ENCODE measurements at places on chromosomes 2 and 18. TPM values are rescaled to one million over a fixed set of nuclear protein-coding genes. Genes with fewer than 3 reads are reported as not detected.

GRCh38 chr2:224563537-224563936, 21.6 kb downstream of the CUL3 start:
- no peak overlapping the region for H3K4me3 ChIP-seq
- no peak overlapping the region for H3K27ac ChIP-seq
- no peaks in the 10 kb centered on the region for H3K36me3 ChIP-seq
- H3K27me3 ChIP-seq, result no peaks in the 10 kb centered on the region
- DNase-seq, result no peak

DNA sequence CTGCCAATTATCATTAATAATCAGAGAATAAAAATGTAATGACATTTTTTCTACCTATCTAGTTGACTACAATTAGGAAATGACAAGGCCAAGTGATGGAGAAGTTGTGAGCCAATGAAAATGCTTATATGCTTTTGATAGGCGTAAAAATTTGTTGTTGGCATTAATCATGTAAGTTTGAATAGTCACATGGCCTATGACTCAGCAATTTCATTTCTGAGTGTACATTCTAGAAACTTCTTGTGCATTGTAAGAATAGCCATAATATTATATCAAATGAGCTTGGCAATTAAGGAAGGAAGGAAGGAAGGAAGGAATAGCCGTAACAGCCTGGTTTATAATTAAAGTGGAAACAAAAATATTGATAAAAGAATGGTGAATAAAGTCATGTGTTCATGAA, 179.9 kb downstream of the PTH2R start:
- DNase-seq, result no peak
- no peak overlapping the region for H3K27ac ChIP-seq
- no peaks in the 10 kb centered on the region for H3K36me3 ChIP-seq
- no peaks in the 10 kb centered on the region for H3K27me3 ChIP-seq

- H3K36me3 ChIP-seq, result no peaks in the 10 kb centered on the region
- H3K27me3 ChIP-seq, result no peaks in the 10 kb centered on the region
- no peak overlapping the region for H3K27ac ChIP-seq
- no peak for DNase-seq
- H3K4me3 ChIP-seq, result no peak overlapping the region
- no peaks in the 10 kb centered on the region for H3K4me1 ChIP-seq
Measured at GRCh38 chr2:170851635-170852034, 34.9 kb downstream of the GAD1 start.

DNA sequence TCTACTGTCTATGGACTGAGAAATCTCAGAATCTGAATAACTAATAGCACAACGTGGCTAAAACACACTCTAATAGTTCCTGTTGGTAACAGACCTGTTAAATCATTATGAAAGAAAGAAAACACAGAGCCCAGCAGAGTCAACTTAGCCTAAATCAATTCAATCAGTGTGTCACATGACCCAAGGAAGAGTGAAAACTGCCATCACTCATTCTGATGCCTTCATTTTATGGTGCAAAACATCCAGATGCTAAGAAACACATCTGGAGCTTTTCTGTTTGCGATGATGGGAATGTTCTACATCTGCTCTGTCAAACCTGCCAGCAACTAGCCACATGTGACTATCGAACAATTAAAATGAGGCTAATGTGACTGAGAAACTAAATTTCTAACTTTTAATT, 295.7 kb upstream of the TRIB2 start:
- H3K4me3 ChIP-seq, result no peak overlapping the region
- H3K36me3 ChIP-seq, result no peaks in the 10 kb centered on the region
- no peaks in the 10 kb centered on the region for H3K27me3 ChIP-seq
- H3K27ac ChIP-seq, result no peak overlapping the region
- DNase-seq, result no peak

DNA sequence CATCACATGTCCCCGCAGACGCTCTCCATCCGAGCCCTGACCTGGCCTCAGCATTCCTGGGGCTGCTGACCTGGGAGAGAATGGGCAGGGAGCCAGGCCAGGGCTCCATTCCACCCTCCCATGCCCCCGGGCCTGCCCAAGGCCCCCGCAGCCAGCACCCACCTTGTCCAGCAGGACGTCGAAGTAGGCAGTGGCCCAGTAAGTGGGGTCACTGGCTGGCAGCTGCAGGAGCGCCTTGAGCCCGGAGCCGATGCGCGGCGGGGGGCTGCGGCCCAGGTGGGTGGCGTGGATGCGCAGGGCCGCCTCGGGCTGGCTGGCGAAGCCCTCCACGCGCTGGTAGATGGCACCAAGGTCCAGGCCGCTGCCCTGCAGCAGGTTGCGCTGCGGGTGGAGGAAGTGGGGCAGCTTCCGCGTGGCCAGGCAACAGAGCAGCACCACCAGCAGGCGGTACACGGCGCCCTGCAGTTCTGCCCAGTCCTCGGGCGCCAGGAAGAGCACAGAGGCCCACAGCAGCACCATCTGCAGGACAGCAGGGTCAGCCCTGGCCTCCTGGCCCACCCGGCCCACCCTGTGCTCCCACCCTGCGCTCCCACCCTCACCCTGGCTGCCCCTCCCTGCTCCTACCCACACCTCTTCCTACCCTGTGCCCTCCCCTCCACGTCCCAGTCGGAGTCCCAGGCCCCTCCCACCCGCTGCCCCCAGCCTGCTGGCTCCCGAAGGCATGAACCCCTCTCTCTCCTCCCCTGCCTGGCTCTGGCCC, 7.6 kb downstream of the MAB21L4 start:
- no peaks in the 10 kb centered on the region for H3K36me3 ChIP-seq
- DNase-seq, result no peak
- no peak overlapping the region for H3K27ac ChIP-seq
- no peaks in the 10 kb centered on the region for H3K27me3 ChIP-seq
- no peak overlapping the region for H3K4me3 ChIP-seq

DNA sequence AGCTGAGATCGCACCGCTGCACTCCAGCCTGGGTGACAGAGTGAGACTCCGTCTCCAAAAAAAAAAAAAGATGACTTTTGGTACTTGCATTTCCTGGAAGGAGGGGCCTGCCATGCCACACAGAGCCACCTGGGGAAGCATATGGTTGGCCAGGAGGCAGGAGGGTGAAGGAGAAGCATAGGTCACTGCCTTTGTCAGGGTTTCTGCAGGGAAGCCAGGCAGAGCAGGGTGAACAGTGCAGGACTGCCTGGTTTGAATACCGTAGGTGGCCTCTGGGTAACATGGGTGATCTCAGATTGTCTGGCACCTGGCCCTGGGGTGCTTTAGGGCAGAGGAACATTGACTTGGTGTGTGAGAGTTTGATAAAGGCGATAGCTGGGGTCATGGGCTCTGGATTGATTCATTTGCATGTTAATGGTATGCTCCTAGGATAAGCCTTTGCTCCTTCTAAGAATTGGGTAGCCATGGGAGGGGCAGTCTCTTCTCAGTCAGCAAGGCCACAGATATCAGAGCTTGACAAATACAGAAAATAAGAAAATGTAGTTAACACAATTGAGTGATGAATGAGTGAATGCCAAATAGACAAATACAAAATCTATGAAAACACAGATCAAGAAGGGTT, 124.0 kb upstream of the SEC11C start:
- no peak for DNase-seq
- no peak overlapping the region for H3K4me3 ChIP-seq
- peaks cover 3% of the 10 kb centered on the region for H3K4me1 ChIP-seq
- H3K36me3 ChIP-seq, result no peaks in the 10 kb centered on the region
- H3K27me3 ChIP-seq, result no peaks in the 10 kb centered on the region

DNA sequence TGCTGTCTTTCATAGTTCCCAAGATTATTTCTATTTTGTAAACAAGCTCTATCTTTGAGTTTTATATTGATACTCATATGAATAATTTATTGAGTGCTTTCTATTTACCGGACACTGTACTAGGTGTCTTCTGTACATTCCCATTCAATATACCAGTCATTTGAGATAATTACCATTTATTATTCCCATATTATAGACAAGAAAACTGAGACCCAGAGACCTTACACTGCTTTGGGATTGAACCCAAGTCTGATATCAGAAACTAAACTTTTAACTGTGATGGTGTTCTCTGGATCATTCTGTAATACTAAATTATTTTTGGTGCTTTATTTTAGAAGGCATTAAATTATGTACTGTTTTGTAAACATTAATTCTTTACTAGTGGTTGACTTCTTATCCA, 17.3 kb downstream of the SPOPL start:
- no peaks in the 10 kb centered on the region for H3K27me3 ChIP-seq
- no peaks in the 10 kb centered on the region for H3K36me3 ChIP-seq
- no peaks in the 10 kb centered on the region for H3K4me1 ChIP-seq
- H3K4me3 ChIP-seq, result no peak overlapping the region

GRCh38 chr18:65990944-65991708, 240.3 kb downstream of the CDH7 start:
- no peaks in the 10 kb centered on the region for H3K36me3 ChIP-seq
- H3K4me1 ChIP-seq, result no peaks in the 10 kb centered on the region
- no peak overlapping the region for H3K4me3 ChIP-seq
- H3K27ac ChIP-seq, result no peak overlapping the region
- H3K27me3 ChIP-seq, result no peaks in the 10 kb centered on the region
- DNase-seq, result no peak

DNA sequence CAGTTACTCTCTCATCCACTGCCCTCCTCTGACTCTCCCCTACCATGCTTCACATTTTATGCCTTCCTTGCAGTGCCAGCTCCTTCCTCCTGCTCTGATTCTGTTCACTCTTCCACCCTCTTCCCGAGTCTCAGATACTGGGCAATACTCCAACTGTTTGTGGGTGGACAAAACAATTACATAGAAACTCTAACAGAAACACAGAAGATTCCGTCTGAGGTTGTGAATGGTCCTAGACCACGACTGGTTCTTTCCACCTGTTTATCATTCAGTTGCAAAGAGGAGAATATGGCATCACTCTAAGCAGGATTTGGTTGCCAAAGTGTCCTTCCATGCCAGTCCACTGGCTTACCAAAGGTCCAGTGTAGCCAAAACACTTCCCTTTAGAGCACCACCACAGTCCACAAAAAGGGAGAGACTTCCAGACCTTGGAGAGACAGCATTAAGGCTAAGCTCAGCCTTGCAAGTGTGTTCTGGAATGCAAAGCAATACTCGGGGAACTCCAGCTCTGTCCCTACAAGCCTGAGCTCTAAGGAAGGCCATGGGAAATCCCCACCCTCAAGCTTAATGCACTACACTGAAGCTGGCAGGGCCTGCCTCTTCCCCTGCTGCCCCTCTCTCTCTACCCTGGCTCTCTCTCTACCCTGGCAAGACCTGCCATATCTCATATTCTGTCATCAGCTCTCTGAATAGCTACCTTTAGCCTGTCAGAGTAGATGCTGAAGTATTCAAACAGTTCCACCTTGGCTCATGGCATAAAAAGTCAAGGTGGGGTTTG, 33.6 kb upstream of the RND3 start:
- H3K4me1 ChIP-seq, result no peaks in the 10 kb centered on the region
- H3K36me3 ChIP-seq, result no peaks in the 10 kb centered on the region

GRCh38 chr2:25388491-25388890, 46.8 kb upstream of the DNMT3A start:
- H3K27ac ChIP-seq, result no peak overlapping the region
- peaks cover 3% of the 10 kb centered on the region for H3K4me1 ChIP-seq
- no peak overlapping the region for H3K4me3 ChIP-seq
- no peaks in the 10 kb centered on the region for H3K27me3 ChIP-seq

- H3K4me3 ChIP-seq, result no peak overlapping the region
- H3K27me3 ChIP-seq, result no peaks in the 10 kb centered on the region
- no peaks in the 10 kb centered on the region for H3K4me1 ChIP-seq
- no peaks in the 10 kb centered on the region for H3K36me3 ChIP-seq
Measured at GRCh38 chr18:51498085-51498855, 300.8 kb upstream of the MEX3C start.

GRCh38 chr18:59690996-59691395, 6.2 kb downstream of the CCBE1 start:
- H3K27me3 ChIP-seq, result peaks cover 12% of the 10 kb centered on the region
- no peaks in the 10 kb centered on the region for H3K36me3 ChIP-seq
- no peak for DNase-seq
- no peak overlapping the region for H3K27ac ChIP-seq

DNA sequence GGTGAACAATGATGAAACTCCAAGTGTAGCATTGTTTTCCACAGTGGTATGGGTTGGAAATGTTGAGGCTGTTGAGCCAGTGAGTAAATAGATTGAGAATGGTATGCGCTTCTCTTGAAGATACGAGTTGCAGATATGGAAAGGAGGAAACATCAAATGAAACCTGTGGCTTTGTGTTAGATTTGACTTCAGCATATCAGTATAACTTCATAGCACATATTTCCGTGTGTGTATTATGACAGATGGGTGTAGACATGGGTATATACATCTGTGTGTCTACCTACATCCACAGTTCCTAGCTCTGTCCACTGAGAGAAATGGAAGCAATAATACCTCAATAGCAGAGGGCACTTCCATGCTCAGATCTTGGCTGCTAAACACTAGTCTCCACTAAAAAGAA, 8.0 kb downstream of the SNED1 start:
- H3K4me3 ChIP-seq, result no peak overlapping the region
- no peak overlapping the region for H3K27ac ChIP-seq

DNA sequence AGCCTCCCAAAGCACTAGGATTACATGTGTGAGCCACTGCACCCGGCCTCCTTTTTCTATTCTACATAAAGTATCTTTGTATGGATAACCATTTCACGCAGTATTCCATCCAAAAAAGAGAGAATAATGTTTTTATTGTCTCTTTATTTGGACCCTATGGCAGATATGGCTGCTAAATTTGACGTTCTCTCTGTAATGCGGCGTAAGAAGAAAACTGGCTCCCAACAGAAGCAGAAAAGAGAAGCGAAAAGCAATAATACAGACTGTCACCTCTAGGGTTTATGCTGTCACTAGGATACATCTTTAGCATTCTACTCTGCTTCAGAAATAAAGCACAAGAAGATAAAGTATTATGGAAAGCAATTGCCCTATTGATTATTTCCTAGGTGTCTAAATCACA, 55.9 kb downstream of the FN1 start:
- no peak overlapping the region for H3K27ac ChIP-seq
- H3K36me3 ChIP-seq, result peaks cover 3% of the 10 kb centered on the region
- no peak overlapping the region for H3K4me3 ChIP-seq
- H3K27me3 ChIP-seq, result no peaks in the 10 kb centered on the region

DNA sequence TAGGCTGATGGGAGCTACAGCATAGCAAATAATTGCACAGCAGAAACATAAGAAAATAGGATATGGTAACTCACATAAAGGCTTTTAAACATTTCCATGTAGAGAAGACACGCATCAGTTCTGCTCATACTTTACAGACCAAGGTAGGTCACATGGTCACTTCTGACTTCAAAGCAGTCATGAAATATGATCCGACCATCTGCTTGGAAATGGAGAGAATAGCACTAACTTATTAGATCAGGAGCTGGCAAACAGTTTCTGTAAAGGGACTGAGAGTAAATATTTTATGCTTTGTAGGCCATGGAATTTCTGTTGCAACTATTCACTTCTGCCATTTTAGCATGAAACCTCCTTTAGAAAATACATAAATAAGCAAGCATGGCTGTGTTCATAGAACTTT, 936.6 kb upstream of the FANCL start:
- H3K27me3 ChIP-seq, result no peaks in the 10 kb centered on the region
- no peaks in the 10 kb centered on the region for H3K36me3 ChIP-seq
- DNase-seq, result no peak
- H3K4me1 ChIP-seq, result no peaks in the 10 kb centered on the region
- H3K27ac ChIP-seq, result no peak overlapping the region

GRCh38 chr2:210593166-210593565, 36.8 kb downstream of the CPS1 start:
- H3K4me3 ChIP-seq, result no peak overlapping the region
- no peaks in the 10 kb centered on the region for H3K27me3 ChIP-seq
- H3K36me3 ChIP-seq, result no peaks in the 10 kb centered on the region
- no peak overlapping the region for H3K27ac ChIP-seq

PSMD1 gene
- 101 TPM for polyA plus RNA-seq

MYOM1 gene
- polyA plus RNA-seq, result 9.7 TPM

VPS54 gene
- polyA plus RNA-seq, result 25.5 TPM

CNGA3 gene
- 7.5 TPM for polyA plus RNA-seq

ABHD1 gene
- polyA plus RNA-seq, result 2.9 TPM

TNFRSF11A gene
- 0.89 TPM for polyA plus RNA-seq

ARHGAP28 gene
- polyA plus RNA-seq, result 9.3 TPM

RNF103 gene
- 37.7 TPM for polyA plus RNA-seq

SLC19A3 gene
- 4.2 TPM for polyA plus RNA-seq

All from spinal cord (tissue), 10 donors.